ENCODE measurements at places on chromosomes 16 and 17.

GRCh38 chr16:309476-309875 is 26.5 kb downstream of the PDIA2 start:
- no peak for DNase-seq

DNA sequence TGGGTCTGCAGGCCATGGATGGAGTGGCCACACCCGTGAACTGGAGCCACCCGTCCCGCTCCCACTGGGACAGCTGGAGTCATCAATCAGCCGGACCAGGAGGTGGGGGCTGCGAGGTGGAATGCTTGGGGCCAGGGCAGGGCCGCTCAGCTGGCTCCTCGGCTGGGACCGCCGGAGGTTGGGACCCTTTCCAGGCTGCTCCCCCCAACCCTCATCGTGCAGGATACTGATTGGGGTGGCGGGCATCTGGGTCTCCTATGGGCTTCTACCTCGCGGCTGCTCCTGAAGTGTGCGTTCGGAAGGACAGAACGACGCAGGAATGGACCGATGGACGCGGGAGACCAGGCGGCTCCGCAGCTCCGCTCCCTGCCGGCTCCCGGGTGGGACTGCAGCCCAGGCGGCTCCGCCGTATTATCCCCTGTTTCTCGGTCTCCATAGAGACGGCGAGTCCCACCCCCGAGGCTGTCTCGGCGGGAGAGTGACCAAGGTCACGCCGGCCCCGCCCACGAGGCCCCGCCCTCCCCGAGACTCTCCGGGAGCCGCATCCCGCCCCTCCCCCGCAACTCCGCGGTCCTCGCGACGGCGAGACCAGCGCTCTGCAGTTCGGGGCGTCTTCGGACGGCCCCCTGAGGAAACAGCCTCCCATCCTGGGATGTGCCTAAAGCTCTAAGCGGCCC is at the start of gene TPPP3:
Gene TPPP3 (minus strand): TSS at position 388 of the 677 bp plus-strand sequence. CDS start 2,387 bp downstream, outside the sequence.
- DNase-seq: no peak

DNA sequence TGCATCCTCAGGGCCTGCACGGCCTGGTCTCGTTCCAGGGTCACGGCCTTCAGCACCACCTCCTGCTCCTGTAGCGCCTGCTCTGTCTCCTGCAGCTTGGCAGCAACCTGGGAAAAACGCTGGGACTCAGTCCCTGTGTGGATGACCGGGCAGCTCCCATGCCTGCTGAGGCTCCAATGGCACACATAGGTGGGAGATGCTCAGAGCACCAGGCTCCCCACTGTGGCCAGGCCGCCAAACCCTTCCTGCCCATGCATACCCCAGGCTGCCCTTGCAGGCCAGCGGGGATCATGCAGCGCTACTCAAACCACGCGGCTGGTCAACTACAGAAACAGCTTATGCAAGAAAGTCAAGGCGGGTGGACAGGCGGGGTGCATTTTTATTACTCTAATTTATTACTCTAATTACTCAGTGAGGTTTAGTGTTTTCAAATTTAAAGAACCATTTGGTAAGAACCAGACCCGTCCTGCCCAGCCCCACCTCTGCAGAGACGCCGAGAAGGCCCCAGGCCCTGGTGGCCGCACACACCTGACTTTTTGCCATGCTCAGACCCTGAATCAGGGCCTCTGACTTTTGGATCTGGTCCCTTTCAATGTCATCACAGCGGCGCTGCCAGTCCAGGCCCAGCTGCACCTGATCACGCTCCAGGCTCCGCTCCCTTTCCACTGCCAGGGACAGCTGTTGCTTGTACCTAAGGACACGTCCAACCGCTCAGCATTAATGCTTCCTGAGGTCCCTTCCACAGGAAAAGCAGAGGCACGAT is 34.0 kb downstream of the CCDC57 start:
- DNase-seq: no peak

DNA sequence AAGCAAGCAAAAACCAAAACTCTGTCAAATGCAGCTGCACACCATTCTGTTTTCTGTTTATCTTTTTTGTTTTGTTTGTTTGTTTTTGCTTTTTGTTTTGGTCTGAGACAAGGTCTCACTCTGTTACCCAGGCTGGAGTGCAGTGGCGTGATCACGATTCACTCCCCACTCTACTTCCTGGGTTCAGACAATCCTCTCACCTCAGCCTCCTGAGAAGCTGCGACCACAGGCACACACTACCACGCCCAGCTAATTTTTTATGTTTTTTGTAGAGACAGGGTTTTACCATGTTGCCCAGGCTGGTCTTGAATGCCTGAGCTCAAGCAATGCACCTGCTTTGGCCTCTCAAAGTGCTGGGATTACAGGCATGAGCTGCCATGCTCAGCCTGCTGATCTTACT is 19.3 kb upstream of the SLFN13 start:
- no peak for DNase-seq

- DNase-seq: no peak
Measured at GRCh38 chr17:76139801-76140660, 1.0 kb downstream of the FOXJ1 start.

GRCh38 chr17:39064819-39065218 is 86.6 kb downstream of the PLXDC1 start:
- DNase-seq: no peak

Measured in stimulated activated CD8-positive, alpha-beta memory T cell treated with anti-CD3 and anti-CD28 coated beads, Interleukin-15, amount 100 ng/mL, for 1 hour (primary cell).